ENCODE measurements at places on chromosomes 4 and X.
A peak's percentile ranks its signal among the peaks of the same experiment; 100 is the strongest.

DNA sequence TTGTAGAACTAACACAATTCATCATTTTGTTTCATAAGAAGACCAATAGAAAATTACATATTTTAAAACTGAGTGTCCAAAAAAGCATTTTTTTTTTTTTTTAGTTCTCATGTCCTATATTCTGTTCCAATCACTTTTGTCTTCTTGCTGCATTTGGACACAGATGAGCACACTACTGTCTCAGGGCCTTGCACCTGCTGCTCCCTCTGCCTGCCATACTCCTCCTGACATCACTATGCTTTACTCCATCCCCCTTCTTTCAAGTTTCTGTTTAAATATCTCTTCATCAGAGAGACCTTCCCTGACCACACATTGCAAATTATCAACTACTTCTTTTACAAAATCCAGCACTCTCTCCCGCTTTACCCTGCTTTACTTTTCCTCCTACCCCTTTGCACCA, 230.7 kb upstream of the GK2 start:
- DNase-seq, result no peak

- DNase-seq, result no peak
Measured at GRCh38 chr4:94700298-94700697, 57.5 kb upstream of the BMPR1B start.

GRCh38 chrX:107849747-107850421, 24.2 kb downstream of the MID2 start:
- no peak for DNase-seq

GRCh38 chrX:24536551-24536950, 71.5 kb downstream of the PDK3 start:
- DNase-seq, result no peak

DNA sequence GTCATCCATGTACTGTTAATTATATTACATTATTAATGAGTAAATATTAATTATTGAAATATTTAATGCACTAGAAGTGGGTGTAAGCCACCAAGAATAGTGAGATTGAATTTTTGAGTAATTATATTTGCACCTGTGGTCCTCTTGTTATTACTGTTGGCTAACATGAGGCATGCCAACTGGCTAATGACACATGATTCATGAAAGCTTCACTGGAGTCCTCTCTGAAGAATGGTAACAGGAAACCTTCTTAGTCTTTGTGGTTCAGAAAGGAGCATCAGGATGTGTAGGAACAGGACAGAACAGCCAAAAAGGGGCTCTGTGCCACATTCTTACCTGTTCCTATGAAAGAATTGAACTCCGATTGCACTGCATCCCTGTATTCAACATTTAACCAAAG, 65.2 kb downstream of the SLC4A4 start:
- DNase-seq, result no peak

DNA sequence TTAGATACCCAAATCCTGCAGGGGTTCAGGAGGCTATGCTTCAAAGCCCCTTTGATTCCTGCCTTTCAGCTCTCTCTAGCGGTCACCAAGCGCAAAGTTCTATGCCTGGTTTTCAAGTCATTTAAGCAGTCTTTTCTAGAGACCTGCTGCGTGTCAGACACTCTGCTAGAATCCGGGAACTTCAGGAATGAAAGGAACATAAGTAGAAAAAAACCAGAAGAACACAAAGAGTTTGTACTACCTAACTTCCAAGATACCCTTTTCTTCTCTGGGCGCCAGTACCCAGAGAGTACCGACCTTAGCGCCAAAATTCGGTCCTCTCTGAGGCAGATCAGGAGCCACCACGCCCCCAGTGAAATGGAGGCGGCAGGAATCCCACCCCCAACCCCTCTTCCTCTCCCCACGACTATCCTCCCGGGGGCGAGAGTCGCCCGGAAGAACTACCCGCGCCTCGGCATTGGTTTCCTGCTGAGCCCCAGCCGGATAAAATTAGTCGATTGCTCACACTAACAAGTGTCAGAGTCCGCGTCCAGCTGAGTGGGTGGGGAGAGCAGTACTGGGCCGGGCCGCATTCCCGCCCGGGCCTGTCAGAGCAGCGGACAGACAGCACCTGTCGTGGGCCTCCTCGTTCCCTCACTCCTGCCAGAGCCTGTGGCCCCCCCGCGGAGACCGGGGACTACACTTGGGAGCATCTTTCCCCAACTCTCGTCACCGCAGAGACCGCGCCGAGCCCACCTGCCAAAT, 78.8 kb downstream of the RLIM start:
- DNase-seq, result peak; percentile 46

DNA sequence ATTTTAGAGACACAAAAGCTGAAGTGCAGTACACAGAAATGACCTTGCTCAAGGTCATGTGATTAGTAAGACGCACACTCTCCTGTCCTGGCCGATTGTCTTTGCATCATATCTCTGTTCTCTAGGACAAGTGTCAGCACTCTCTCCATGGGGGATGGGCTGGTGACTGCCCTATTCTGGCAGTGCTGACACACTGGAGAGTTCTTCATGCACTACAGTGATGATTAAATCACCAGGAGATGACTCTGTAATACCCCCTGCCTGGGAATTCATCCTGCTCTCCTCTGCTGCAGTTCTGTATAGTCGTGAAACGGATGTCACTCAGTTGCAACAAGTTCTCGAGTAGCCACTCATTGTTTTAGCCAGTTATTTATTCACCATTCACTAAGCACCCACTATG, 5.3 kb upstream of the SHISA3 start:
- DNase-seq, result no peak

- DNase-seq, result no peak
Measured at GRCh38 chr4:121597346-121597934, 99.3 kb downstream of the ANXA5 start.

DNA sequence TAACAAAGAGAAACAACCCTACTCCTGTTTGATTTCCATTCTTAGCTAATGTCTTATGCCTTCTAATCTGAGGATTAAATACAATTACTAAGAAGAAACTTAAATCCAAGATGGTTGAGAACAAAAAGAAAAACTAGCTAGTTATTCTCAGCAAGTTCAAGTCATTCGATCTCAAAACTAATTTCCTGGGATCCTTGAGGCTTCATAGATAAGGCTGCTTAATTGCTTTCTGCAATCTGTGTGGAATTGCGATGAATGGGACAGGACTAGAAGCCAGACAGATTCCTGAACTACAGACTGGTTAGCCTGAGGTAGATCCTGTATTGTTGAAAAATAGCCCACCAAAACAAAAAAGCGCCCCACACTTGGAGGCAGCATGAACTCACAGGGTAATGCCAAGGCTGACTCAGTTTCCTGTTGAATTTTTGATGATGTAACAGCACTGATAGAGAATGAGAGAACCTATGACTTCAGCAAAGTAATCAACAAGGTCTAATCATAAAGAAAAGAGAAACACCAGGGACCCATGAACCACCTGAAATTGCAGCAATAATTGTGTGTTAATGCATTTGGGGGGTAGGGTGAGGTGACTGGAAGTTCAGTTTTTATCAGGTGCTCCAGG, 33.9 kb downstream of the KLHL15 start:
- no peak for DNase-seq

DNA sequence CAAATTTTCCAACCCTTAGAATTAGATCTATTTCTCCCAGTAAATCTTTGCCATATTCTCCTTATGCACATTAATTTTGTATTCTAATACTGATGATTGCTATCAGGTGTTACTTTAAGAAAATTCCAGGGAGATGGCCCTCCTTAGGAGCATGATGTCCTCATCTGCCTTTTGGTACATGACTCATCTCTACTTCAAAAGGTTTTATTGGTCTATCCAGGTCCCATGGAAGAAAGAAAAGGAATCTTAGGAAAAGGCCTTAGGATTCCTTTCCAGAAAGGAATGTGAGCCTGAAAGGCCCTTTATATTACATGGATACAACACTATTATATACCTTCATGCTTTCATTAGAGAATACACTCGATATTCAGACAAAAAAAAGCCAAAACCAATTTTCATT, 968.2 kb downstream of the STIM2 start:
- DNase-seq, result no peak

- DNase-seq, result peak; percentile 58
Measured at GRCh38 chr4:173013232-173013930, 155.2 kb upstream of the GALNT7 start.

GRCh38 chr4:102575369-102576129, 74.4 kb downstream of the NFKB1 start:
- no peak for DNase-seq

DNA sequence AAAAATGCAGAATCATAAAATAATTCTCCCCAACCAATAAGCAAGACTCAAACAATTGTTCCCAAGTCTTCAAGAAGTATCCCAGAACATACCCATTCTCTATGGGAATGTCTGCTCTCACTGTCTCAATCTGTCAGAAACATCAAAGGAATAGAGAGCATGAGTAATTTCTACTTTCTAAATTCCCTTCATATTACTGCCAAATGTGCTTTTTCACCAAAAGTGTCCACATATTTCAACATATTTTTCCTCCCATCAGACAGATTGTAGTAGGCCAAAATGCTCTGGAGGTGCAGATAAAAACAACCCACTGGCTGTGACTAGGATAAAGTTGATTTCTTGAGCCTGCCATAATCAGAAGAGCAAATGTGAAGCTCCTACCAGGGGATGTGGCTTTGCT, 692.0 kb upstream of the FAM241A start:
- DNase-seq, result no peak

DNA sequence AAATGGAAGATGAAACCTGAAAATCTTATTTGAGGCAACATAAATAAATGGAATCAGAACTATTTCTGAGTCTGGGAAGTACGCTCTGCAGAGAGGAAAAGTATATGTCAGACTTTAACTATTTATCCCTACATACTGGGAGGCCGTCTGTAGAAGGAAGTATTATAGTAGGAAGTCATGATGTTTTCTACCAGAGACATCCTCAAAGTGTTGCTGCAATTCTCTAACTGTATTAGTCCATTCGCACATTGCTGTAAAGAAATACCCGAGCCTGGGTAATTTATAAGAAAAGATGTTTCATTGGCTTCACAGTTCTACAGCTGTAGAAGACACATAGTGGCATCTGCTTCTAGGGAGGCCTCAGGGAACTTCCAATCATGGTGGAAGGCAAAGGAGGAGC, 88.7 kb upstream of the TBL1X start:
- DNase-seq, result no peak

DNA sequence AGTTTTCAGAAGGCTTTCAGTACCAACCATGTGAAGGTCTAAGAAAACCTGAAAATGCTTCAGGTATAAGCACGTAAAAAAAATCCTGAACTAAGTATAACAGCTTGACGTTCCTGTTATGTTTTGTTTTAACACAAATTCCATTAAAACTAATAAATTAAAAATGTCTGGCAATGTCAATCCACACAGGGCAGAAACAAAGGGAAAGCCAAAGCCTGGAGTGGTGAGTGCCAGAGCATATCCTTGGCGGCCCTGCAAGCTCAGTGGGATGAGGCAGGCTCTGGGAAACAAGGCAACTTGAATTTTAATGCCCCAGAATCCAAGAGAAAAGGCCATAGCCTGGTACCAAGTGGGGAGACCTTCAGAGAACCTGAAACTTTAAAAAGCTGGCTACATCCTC, 78.2 kb downstream of the EPHA5 start:
- DNase-seq, result no peak

DNA sequence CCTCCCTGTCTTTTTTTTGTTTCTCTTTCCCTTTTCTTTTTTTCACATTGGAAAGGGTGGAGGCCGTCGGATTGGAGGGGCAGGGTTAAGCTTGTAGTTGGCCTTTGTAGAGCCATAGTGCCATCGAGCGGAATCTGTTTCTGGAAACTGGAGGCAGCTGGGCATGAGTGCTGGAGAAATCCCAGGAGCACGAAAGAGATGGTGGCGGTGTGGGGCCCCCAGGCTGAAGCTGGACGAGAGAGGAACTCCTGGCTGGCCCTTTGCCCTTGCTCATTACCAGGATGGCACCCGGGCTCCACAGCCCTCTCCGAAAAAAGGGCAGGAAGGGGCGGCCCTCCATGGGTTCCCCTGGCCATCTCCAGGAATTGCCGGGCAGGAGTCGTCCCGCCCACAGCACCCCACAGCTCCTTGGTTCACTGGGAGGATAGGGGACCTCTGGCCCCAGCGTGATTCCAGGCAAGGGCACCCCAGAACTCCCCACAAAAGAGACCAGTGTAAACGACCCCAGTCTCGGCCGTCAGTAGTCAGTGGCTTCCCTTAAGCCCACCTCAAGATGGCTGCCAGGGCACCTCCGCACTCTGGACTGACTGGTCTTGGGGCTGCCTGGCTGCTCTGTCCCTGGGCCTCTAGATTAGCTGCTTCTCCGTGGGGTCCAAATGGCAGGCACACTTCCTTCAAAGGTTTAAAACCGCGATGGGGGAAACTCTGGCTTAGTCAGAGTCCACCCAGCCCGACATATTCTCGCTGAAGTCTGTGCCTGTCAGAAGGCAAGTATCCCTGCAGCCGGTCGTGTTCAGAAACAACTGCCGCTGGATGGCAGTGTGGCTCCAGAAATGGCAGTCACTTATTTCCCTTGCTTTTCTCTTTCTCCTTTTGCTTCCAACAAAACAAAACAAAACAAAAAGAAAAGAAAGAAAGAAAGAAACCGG, 74.1 kb downstream of the NBDY start:
- DNase-seq, result no peak

- peak; percentile 41 for DNase-seq
Measured at GRCh38 chr4:107153228-107153627, 117.1 kb upstream of the DKK2 start.

DNA sequence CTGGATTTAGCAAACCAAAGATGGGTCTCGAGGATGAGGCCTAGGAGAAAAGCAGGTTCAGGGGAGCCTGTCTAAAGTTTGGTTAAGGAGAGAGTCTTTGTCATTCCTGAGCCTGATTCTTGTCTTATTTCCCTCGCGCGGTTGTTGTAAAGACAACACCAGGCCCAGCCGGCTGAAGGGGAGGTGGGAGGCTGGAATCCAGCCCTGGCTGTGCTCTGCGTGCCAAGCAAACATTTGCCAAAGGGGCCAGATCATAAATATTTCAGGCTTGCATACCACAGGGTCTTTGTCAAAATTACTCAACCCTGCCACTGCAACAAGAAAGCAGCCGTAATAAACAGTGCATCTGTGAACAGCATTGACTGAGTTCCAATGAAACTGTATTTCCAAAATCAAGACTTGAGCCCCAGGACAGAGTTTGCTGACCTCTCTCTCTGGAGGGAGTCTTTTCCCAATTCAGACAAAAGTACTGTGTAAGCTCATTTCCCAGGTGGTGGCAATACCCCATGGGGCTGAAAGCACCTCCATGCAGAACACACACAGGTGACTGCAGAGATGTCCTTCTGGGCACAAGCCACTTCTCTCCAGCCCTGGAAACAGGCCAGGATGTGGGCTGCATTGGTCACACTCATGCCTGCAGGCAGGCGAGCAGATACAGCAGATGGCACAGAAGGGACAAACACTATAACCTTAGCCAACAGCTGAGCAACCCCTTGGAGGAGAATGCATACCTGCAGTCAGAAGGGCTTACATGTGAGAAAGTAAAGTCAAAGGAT, 320.3 kb downstream of the STK32B start:
- peak; percentile 57 for DNase-seq

GRCh38 chr4:159296061-159296460, 193.2 kb downstream of the RAPGEF2 start:
- no peak for DNase-seq

DNA sequence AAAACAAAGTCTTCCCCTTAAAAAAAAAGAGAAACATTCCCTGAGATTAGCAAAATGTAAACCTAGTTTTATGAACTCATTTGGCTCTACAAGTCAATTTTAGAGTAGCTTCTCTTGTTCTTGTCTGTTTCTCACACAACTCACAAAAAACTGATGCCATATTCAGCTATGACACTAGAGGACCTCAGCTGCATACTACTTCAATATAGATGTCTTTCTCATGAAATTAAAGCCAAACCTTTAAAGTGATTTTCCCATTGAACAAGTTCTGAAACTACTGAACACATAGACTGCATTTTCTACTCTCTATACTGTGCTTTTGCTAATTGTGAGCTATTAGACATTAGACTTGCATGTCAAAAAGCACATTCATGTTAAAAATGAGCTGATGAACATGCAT, 49.8 kb downstream of the TBCK start:
- DNase-seq, result peak; percentile 57
